Activated CD8-positive, alpha-beta T cell treated with anti-CD3 and anti-CD28 coated beads for 36 hours (primary cell): ENCODE measurements at places on chromosomes 2 and 18. TPM values are rescaled to one million over a fixed set of nuclear protein-coding genes. Genes with fewer than 3 reads are reported as not detected.

The GNAL gene
- total RNA-seq = 0.11 TPM

DNA sequence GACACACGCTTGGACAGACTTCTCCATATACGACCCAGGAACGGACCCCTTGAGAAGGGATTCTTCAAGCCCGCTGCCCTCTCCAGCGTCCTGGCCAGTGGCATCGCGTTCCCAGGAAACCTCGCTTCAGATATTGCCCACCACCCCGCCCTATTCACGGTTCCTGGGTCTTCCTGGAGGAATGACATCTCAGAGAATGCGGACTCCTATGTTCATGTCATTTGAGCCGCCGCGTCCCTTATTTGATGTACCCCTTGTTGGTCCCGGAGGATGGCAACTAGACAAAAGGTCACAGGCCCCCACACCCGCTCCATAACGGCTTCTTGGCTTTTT lies 588 bp upstream of the CCDC93 start:
- peak overlapping the region; percentile 97 for H3K4me3 ChIP-seq
- H3K27ac ChIP-seq = peak overlapping the region; percentile 79
- H3K27me3 ChIP-seq = no peaks in the 10 kb centered on the region
- no peaks in the 10 kb centered on the region for H3K36me3 ChIP-seq
- H3K4me1 ChIP-seq = peaks cover 41% of the 10 kb centered on the region
- peak; percentile 3 for DNase-seq

DNA sequence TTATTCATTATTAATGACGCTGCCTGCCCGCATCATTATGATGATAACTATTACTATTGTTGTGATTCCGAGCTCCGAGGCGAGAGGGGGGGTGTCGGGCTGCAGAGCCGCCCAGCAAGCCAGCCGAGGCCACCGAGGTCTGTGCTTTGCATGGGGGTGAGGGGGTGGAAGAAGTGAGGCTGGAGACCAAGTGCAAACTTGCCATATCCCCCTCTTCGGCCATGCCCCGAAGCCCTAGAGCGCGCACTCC lies 3.6 kb downstream of the BCL11A start:
- no peaks in the 10 kb centered on the region for H3K36me3 ChIP-seq
- peaks cover 62% of the 10 kb centered on the region for H3K27me3 ChIP-seq
- peak overlapping the region; percentile 79 for H3K4me3 ChIP-seq
- H3K27ac ChIP-seq = no peak overlapping the region
- DNase-seq = peak; percentile 22

DNA sequence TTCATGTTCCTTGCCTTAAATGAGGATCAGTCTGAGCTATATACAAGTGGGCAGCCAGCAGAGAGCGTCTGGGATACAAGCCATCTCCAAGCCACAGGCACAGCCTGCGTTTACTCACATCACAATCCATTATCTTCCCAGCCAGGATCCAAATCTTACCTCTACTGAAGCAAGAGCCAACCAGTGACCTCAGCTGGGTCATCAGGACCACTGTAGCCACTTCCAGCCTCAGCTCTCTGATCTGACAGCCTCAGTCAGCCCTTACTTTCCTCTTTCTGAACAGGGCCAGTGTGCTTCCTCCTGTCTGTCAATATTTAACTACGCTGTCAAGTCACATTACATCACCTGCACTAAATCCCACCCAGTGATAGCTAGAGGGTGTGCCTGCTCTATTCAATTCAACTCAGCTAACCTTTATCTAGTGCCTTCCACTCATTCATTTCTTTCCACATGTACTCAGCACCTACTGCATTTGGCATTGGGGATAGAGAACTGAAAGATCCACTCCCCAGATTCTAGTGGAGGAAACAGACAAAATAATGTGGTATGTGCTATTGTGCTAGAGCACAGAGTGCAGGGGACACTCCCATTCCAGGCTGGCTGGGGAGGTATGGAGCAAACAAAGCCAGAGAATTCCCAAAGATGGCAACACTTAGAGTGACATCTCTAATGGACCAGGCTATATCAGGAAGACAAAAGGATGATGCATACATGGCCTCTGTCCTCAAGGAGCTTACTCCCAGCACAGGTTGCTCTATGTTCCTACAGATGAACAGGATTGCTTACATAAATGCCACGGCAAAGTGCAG lies 146.5 kb downstream of the NCKAP5 start:
- H3K4me3 ChIP-seq = no peak overlapping the region
- H3K27ac ChIP-seq = no peak overlapping the region
- H3K36me3 ChIP-seq = no peaks in the 10 kb centered on the region
- H3K27me3 ChIP-seq = no peaks in the 10 kb centered on the region
- no peak for DNase-seq

DNA sequence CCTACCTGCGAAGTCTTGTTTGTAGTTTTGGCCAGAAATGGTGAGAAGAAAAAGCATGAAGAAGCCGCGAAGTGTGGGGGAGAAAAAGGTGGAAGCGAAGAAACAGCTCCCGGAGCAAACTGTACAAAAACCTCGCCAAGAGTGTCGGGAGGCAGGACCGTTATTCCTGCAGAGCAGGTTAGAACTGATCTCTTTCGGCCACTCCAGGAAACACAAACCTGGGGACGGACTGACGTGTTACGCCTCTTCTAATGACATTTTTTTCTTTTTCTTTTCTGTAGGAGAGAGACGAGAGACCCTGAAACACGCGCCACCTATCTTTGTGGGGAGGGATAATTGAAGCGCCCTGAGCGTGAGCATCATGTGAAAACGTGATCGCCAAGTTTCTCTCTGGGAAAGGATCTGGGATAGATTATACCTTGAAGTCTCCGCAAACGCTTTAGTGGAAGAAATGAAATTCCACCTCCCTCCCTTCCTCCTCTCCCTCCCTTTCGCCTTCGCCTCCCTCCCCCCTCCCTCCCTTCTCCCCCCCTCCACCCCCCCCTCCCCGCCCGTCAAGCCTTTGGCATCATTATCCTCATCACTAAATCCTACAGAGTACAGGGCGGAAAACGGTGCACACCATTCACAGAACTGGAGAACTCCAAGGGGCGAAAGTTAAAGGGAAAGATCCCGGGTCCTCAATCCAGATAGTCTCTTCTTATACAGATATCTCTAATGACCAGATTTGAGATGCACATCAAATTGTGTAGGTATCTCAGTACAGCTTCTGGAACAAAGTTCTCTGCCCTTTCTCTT lies at the start of gene ZEB2:
ZEB2 (minus strand) TSS at position 186 of the 798 bp plus-strand sequence. CDS start 2,769 bp downstream, outside the sequence.
- peak; percentile 71 for DNase-seq
- H3K4me3 ChIP-seq = no peak within 1 kb of the TSS
- no peak within 1 kb of the TSS for H3K27ac ChIP-seq

DNA sequence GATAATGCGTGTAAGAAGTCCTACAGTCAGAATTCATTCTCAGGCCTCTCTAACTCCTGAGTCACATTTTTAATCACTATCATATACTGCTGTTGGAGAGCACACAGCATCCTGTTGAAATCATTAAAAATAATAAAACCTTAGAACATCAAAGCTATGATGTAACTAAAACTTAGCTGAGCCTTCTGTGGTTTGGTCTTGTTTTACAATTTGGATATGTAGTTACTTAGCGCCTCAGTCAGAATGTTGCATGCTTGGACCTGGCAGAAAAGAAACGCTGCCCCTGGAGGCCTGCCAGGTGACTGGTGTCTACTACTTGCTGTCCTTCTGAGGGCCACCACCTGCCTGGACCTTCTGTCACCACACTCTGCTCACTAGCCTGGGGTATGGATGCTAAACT lies 261.1 kb upstream of the RASGRP3 start:
- no peak overlapping the region for H3K4me3 ChIP-seq
- no peak overlapping the region for H3K27ac ChIP-seq
- H3K36me3 ChIP-seq = no peaks in the 10 kb centered on the region
- no peak for DNase-seq

DNA sequence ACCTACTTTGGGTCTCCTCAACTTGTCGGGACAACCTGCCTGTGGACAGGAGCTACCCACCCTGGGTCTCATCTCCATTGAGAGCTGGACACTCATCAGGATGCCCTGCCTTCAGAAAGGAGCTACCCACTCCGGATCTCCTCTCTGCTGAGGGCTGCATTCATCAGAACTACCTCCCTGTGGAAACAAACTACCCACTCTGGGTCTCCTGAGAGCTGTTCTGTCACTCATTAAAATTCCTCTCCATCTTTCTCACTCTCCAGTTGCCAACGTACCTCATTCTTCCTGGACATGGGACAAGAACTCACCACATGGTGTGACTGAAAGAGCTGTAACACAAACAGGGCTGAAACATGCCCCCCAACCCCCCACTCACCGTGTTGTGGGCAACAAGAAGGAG lies 22.5 kb upstream of the UBE2F start:
- no peaks in the 10 kb centered on the region for H3K27me3 ChIP-seq
- H3K36me3 ChIP-seq = peaks cover 2% of the 10 kb centered on the region
- H3K4me1 ChIP-seq = peaks cover 41% of the 10 kb centered on the region
- no peak overlapping the region for H3K4me3 ChIP-seq
- DNase-seq = no peak
- no peak overlapping the region for H3K27ac ChIP-seq

DNA sequence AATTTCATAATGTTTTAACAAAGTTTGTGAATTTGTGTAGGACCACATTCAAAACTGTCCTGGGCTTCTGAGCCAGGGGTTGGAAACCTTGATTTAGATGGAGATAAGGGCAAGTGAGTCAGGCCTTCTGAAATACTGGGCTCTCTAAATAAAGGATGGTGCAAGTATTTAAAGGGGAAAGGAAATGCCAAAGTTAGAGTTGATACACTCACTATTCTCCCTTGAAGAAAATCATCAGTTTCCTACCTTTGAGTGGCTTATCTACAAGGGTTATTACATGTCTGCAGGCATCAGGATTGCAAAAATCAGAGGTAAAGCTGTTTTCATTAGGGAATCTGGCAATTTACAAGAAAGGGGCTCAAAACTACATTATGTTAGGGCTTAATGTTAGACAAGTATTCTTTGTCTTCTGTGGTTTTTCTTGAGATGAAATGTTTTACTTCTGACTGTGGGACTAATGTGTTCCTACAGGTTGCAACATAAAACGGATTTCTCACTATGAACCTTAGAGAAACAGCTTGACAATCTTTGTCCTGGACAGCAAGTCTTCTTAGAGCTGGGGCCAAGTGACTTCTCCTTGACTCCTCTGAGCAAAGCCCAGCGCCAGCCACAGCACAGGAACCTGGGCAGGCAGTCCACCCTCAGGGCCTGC lies 31.1 kb downstream of the RNU4ATAC start:
- H3K27me3 ChIP-seq = no peaks in the 10 kb centered on the region
- H3K36me3 ChIP-seq = peaks cover 19% of the 10 kb centered on the region
- H3K27ac ChIP-seq = no peak overlapping the region
- no peak overlapping the region for H3K4me3 ChIP-seq
- DNase-seq = no peak

- H3K36me3 ChIP-seq = no peaks in the 10 kb centered on the region
- H3K4me3 ChIP-seq = no peak overlapping the region
- no peak for DNase-seq
- H3K27me3 ChIP-seq = no peaks in the 10 kb centered on the region
- H3K27ac ChIP-seq = no peak overlapping the region
- H3K4me1 ChIP-seq = no peaks in the 10 kb centered on the region
Measured at GRCh38 chr18:34918856-34919255, 122.4 kb upstream of the MAPRE2 start.

The GAREM2 gene
- total RNA-seq = 2.2 TPM

- no peak overlapping the region for H3K4me3 ChIP-seq
- no peak overlapping the region for H3K27ac ChIP-seq
- peaks cover 4% of the 10 kb centered on the region for H3K27me3 ChIP-seq
- H3K36me3 ChIP-seq = no peaks in the 10 kb centered on the region
- DNase-seq = no peak
- H3K4me1 ChIP-seq = no peaks in the 10 kb centered on the region
Measured at GRCh38 chr2:236306825-236307540, 42.8 kb upstream of the ASB18 start.

- H3K4me3 ChIP-seq = no peak overlapping the region
- peaks cover 1% of the 10 kb centered on the region for H3K27me3 ChIP-seq
- no peak for DNase-seq
- no peaks in the 10 kb centered on the region for H3K36me3 ChIP-seq
Measured at GRCh38 chr2:134470561-134471168, 216.8 kb downstream of the MGAT5 start.

The DAPL1 gene
- total RNA-seq = not detected

The POMC gene
- total RNA-seq = 5.5 TPM

GRCh38 chr2:102318437-102318836 lies 7.1 kb downstream of the IL1RL1 start:
- H3K4me3 ChIP-seq = no peak overlapping the region
- H3K27me3 ChIP-seq = no peaks in the 10 kb centered on the region
- H3K36me3 ChIP-seq = no peaks in the 10 kb centered on the region

GRCh38 chr18:23542461-23542860 lies 39.1 kb downstream of the RMC1 start:
- H3K27ac ChIP-seq = no peak overlapping the region
- no peak for DNase-seq
- H3K4me3 ChIP-seq = no peak overlapping the region
- H3K4me1 ChIP-seq = peaks cover 32% of the 10 kb centered on the region

GRCh38 chr18:24427484-24427883 lies 1.0 kb downstream of the IMPACT start:
- DNase-seq = peak; percentile 5
- peaks cover 23% of the 10 kb centered on the region for H3K4me1 ChIP-seq
- peak overlapping the region; percentile 83 for H3K4me3 ChIP-seq
- peaks cover 11% of the 10 kb centered on the region for H3K27me3 ChIP-seq
- H3K27ac ChIP-seq = peak overlapping the region; percentile 93
- H3K36me3 ChIP-seq = peaks cover 29% of the 10 kb centered on the region

DNA sequence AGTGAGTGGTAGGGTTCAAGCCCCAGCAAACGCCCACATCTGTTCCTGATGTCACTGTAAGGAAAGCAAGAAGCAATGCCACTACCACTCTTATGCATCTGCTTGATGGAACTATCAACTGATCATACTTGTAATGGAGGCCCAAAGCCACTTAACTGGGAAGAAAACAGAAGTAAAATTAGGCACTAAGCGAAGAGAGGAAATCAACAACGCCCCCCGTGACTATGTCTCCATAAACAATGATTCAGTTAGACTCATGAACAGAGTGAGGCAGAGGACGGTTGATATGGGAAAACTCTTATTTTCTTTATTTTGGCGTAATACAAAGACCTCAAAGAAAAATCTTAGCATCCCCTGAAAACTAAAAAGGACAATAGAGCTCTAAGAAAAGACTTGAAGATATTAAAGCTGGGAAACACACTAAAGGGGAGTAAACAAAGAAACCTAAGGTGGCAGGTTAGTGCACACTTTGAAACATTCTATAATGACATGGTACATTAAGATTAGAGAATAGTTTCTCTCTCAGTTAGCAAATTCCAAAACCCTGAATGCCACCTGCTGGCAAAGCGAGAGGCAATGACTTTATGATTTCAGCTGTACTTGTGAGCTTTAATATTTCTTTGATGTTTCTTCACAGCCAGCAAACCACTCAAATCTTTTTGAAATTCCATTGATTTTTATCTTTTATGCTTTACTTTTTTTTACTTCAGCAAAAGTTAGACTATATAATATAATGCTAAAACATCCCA lies 86.5 kb downstream of the LRP2 start:
- H3K27me3 ChIP-seq = peaks cover 6% of the 10 kb centered on the region
- H3K4me3 ChIP-seq = no peak overlapping the region
- H3K4me1 ChIP-seq = no peaks in the 10 kb centered on the region
- H3K27ac ChIP-seq = no peak overlapping the region
- DNase-seq = no peak

- no peaks in the 10 kb centered on the region for H3K4me1 ChIP-seq
- H3K36me3 ChIP-seq = no peaks in the 10 kb centered on the region
- H3K27me3 ChIP-seq = no peaks in the 10 kb centered on the region
- no peak for DNase-seq
Measured at GRCh38 chr2:100042562-100042961, 99.8 kb downstream of the AFF3 start.

The KCNG2 gene
- not detected for total RNA-seq
